ENCODE measurements at places on chromosomes 7 and 10.

DNA sequence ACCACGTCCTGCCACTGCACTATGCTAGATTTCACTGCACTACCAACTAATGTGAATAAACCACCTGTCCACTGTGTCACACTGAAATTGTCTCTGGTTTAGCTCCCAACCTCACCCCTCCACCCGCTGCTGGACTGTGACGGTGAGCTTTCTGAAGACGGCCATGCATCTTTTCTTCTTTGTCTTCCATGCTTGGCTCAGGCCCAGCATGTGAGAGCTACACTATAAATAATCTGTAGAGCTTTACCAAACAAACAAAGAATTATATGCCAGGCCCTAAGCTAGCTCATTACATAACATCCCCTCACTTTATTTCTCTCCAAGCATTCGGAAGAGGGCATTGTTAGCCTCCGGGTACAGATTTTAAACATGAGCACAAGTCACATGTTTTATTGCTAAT is 633.2 kb downstream of the TNS3 start:
- no peaks in the 10 kb centered on the region for H3K27me3 ChIP-seq
- no peaks in the 10 kb centered on the region for H3K36me3 ChIP-seq
- no peak for DNase-seq
- no peak overlapping the region for H3K27ac ChIP-seq
- no peaks in the 10 kb centered on the region for H3K4me1 ChIP-seq
- no peak overlapping the region for H3K4me3 ChIP-seq

DNA sequence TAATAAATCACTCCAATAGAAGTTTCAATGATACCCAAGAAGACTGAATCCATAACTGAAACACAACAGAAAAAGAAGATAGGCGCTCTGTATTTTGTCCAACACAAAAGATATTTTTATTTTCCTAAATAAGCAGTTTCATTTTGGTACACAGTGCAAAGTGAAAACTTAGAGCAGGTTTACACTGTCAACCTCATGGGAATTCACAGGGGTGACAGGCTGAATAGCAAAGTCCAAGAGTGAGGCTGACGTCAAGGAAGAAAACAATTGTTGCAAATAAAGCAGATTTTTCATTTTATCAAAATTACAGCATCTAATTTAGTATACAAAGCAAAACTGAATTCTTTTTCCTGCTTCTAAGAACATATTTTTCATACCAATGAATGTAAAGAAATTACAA is 28.6 kb downstream of the NAMPT start:
- H3K4me3 ChIP-seq, result no peak overlapping the region
- H3K36me3 ChIP-seq, result peaks cover 2% of the 10 kb centered on the region
- no peak for DNase-seq
- no peak overlapping the region for H3K27ac ChIP-seq
- no peaks in the 10 kb centered on the region for H3K4me1 ChIP-seq
- H3K27me3 ChIP-seq, result no peaks in the 10 kb centered on the region

DNA sequence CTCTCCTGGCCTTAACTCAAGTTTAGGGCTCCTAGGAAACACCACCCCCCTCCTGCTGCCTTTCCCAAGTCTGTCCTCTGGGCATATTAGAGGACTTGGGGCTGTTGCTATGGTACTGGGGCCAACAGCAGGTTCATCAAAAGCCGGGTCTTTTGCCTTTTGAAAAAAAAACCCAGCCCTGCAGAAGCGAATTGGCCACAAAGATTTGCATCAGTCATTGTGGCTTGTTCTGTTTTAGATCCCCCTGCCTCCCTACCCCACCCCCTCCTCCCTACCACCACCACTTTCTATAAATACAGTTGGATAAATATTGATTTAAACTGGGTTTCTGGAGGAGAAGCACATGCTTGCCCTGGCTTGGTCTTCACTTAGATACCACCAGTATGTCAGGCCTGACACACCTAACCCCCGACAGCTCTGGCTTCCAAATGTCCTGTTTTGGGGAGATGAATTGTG is 7.0 kb downstream of the MXI1 start:
- DNase-seq, result no peak
- H3K36me3 ChIP-seq, result no peaks in the 10 kb centered on the region
- H3K27ac ChIP-seq, result no peak overlapping the region

DNA sequence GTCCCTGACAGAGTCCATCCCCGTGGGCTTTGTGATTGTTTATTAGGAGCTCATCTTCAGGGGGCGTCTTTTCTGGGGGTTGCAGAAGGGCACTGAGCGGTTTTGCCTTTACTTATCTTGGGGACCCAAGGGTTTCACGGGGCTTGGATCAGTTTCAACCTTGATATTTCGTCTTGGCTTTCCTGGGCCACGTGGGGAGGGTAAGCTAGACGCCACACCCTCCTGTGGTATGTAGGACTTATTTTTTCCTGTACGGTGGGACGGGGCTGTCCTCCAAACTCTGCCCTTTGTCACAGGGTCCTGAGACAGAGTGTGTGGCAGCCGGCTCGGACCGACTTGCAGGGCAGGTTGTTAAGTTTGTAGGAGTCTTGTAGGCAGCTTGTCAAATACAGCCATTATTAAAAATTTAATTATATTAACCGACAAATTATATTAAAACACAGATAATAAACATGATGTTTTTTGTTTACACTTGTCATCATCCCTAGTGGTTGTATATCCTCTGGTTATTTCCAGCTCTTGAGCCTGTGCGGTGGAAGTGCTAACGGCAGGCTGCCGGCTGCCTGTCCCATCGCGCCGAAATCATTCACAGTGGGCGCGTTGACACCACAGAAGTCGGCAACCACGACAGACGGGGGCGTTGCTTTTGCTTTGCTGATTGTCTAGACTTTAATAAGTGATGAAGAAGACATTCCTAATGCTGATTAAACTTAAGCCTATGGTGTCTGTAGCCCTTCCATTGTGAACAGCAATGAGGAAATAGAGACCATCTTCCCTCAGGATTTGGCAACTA is 193.2 kb downstream of the DNAJB6 start:
- no peak overlapping the region for H3K4me3 ChIP-seq
- no peaks in the 10 kb centered on the region for H3K4me1 ChIP-seq
- H3K36me3 ChIP-seq, result no peaks in the 10 kb centered on the region
- H3K27ac ChIP-seq, result no peak overlapping the region

DNA sequence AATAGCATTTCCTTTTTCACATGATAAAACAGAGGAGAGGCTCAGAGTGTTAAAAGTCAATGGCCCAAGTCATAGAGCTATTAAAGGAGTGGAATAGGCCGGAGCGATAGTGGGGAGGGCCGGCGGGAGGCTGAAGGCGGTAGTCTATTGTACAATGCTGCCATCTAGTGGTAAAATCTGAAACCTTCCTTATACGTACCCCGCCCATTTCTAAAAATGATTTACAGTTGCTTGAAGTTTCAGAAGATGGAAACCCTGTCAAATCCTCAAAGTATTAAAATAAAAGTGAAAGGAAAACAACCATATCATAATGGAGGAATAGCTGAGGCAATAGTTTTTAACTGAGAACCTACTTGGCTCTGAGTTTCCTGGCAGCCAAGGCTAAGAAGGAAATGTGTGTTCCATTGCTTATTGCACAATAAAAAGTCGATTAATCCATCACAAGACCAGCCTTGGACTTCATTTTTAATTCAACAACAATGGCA is 209.1 kb downstream of the CCSER2 start:
- H3K4me3 ChIP-seq, result no peak overlapping the region
- DNase-seq, result peak; percentile 85
- no peaks in the 10 kb centered on the region for H3K36me3 ChIP-seq

GRCh38 chr10:27611236-27611635 is 107.1 kb downstream of the RAB18 start:
- DNase-seq, result peak; percentile 84
- no peaks in the 10 kb centered on the region for H3K27me3 ChIP-seq
- H3K4me1 ChIP-seq, result peaks cover 5% of the 10 kb centered on the region
- H3K4me3 ChIP-seq, result no peak overlapping the region
- no peaks in the 10 kb centered on the region for H3K36me3 ChIP-seq

DNA sequence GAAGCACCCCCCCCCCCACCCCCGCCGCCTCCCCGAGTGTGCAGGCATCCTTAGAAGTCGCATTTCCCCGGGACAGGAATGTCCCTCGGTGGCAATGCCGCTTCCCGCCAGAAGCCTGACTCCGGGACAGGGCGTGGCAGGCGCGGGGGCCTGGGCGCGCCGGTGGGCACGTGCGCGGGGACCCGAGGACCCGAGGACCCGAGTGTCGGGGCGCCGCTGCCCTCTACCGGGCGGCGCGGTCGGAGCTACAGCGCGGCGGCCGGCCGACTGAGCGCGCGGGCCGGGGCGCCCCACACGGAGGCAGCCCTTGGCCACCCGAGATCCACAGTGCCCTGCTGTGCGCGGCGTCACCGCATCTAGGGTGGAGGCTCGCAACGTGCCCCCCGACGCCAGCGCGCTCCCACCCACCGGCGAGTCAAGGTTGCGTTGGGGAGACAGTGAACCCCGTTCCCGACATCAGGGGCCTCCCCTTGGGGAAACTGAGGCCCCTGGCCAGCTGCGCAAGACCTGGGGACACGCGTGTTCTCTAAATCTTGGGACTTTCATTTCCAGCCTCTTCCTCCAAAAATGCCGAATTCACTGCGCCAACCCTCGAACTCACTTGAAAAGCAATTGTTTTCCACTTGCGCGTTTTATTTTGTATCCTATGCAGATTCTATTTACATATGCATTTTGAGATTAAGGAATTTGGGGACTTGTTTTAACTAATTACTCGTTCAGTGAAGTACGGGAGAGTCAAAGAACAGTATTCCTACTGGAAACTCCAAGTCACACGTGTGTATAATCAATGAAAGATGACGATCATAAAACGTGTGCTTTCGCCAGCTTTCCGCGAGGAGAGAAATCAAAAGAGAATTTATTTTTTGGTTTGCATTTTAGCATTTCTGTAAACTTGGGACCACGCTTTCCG is 3.1 kb upstream of the CUX1 start:
- H3K27me3 ChIP-seq, result no peaks in the 10 kb centered on the region
- peaks cover 15% of the 10 kb centered on the region for H3K4me1 ChIP-seq
- DNase-seq, result peak; percentile 60
- no peak overlapping the region for H3K27ac ChIP-seq
- H3K4me3 ChIP-seq, result peak overlapping the region; percentile 81
- H3K36me3 ChIP-seq, result no peaks in the 10 kb centered on the region

Measured in trophoblast cell (in vitro differentiated cells and primary cell).